Occipital lobe (tissue), 3 donors: ENCODE measurements at places on chromosomes 1 and 21. TPM values are rescaled to one million over a fixed set of nuclear protein-coding genes. Genes with fewer than 3 reads are reported as not detected.

DNA sequence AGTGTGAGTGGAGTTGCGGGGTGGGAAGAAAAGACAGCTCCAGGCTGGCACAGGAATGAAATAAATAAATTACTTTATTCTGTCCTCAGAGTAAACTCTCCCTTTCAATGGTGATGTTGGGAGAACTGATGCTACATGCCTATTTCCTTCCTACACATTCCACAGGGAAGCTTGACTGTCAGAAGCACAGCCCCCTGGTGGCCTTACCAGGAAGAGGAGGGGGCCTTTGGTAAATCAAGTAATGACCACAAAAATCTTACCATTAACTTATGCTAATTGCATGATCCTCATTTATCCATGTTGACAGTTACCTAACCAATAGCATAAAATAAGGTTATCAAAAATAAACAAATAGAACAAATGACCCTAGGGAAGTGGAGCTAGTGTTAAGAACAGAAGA is 605.0 kb upstream of the PKN2 start:
- DNase-seq = no peak

GRCh38 chr1:156283521-156283920 is 604 bp upstream of the TMEM79 start:
- DNase-seq = no peak

- peak; percentile 76 for DNase-seq
These were observed 12.6 kb downstream of the HSF2BP start for GRCh38 chr21:43646550-43647260.

GRCh38 chr1:95431235-95431634 is 197.2 kb downstream of the RWDD3 start:
- DNase-seq = no peak

- DNase-seq = no peak
These were observed 127.9 kb downstream of the FAF1 start for GRCh38 chr1:50832167-50832566.

GRCh38 chr1:236494586-236495466 is 29.0 kb upstream of the LGALS8 start:
- DNase-seq = no peak

DNA sequence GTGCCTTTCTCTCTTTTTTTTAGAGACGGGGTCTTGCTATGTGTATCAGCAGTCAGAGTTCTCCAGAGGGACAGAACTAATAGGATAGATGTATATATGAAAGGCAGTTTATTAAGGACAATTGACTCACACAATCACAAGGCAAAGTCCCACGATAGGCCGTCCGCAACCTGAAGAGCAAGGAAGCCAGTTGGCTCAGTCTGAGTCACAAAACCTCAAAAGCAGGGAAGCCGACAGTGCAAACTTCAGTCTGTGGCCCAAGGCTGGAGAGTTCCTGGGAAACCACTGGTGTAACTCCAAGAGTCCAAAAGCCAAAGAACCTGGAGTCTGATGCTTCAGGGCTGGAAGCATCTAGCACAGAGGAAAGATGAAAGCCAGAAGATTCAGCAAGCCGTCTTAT is 16.3 kb upstream of the H3-3A start:
- no peak for DNase-seq

GRCh38 chr1:203215573-203215972 is 13.9 kb downstream of the CHIT1 start:
- DNase-seq = no peak

LIPI gene
- not detected for total RNA-seq

HSPG2 gene
- total RNA-seq = 3.7 TPM

CFAP57 gene
- total RNA-seq = 1.4 TPM

IL19 gene
- total RNA-seq = not detected

IL23R gene
- total RNA-seq = not detected

OR2T5 gene
- total RNA-seq = not detected

TCHHL1 gene
- total RNA-seq = not detected

SDCCAG8 gene
- total RNA-seq = 105 TPM

GJB3 gene
- not detected for total RNA-seq
